ENCODE measurements at places on chromosomes 11 and 22.

GRCh38 chr11:121207485-121208115 is 85.0 kb upstream of the SC5D start:
- no peak for DNase-seq

DNA sequence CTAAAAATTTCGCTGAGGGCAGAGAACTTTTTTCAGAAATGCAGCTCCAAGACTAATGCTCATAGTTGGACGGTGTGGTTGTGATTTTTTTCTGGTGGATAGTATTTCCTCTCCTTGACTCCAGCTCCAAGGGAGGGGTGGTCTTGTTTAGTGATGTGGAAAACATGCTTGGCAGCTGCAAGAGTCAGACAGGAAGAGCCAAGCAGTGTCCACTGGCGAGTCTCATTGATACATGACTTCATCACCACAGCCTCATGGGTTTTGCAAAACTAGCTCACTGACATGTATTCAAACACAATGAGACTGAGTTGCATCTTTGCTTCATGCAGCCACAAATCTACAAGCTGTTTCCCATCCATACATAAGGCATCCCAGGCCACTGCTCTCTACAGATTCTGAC is 7.3 kb upstream of the KCNJ1 start:
- no peak for DNase-seq

GRCh38 chr11:91776655-91777054 is 448.0 kb upstream of the FAT3 start:
- no peak for DNase-seq

DNA sequence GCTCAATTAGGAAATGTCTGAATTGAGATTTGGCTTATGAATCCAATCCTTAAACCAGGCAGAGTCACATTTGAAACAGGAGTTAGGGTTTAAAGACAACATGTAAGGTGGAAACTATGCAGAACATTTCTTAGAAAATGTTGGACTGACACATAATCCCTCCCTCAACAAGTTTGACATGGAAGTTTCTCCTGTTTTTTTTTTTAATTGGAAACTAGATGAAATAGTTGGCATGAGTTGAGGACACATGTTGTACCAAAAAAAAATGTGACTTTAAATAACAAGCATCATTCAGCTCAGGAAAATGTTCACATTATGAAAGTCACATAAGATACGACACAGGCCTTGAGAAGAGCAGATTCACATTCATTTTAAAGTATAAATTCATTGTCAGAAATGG is 154.9 kb upstream of the DDI1 start:
- DNase-seq: no peak

DNA sequence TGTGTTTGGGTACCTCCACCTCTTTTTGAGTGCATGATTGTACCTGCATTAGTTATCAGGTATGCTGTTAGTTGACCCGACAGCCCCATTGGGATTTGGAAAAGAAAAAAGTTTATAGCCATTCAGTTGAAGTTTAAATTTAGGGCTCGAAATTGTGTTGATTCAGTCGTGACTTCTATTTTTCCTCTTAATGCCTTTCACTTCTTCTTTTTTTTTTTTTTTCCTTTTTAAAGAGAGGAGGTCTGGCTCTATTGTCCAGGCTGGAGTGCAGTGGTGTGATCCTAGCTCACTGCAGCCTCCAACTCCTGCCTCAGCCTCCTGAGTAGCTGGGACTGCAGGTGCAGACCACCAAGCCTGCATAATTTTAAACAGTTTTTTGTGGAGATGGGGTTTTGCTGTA is 2.3 kb downstream of the STT3A start:
- DNase-seq: no peak

DNA sequence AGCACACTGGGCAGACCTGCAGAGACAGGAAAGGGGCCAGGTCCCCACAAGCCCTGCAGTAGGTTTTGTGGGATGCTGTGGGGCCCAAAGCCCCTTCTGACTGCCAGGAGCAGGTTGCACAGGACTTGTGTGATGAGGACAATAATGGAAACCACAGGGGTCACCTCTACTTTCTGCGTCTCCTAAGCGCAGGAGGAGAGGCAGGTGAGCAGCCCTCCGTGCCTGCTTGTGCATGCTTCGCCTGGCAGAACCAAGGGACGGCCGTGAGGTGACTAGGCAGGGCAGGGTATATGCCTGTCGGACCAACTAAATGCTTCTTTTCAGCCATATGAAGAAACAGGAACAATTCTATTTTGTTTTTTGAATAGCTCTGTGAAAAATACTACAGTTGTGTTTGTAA is 77.9 kb upstream of the PITPNB start:
- DNase-seq: no peak

GRCh38 chr11:70360211-70360610 is 38.1 kb upstream of the CTTN start:
- DNase-seq: no peak

DNA sequence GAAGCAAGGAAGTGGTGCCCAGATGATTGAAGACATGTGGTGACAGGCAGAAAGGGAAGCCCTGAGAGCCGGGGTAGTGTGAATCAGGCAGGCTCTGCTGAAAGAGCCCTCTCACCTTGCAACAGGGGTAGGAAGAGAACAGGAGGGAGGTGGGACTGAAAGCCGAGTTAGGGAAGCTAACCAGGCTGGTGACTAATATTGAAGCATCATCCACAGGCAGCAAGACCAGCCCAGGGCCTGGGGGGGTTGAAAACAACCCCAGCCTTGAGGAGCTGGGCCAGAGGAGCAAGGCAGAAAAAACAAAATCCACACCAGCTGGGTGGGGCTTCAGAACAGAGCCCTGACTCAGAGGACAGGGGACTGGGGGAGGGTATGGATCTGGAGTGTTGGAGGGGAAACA is 35.0 kb upstream of the CRTAM start:
- no peak for DNase-seq

- no peak for DNase-seq
Measured at GRCh38 chr11:131762346-131763110, 392.1 kb downstream of the NTM start.

DNA sequence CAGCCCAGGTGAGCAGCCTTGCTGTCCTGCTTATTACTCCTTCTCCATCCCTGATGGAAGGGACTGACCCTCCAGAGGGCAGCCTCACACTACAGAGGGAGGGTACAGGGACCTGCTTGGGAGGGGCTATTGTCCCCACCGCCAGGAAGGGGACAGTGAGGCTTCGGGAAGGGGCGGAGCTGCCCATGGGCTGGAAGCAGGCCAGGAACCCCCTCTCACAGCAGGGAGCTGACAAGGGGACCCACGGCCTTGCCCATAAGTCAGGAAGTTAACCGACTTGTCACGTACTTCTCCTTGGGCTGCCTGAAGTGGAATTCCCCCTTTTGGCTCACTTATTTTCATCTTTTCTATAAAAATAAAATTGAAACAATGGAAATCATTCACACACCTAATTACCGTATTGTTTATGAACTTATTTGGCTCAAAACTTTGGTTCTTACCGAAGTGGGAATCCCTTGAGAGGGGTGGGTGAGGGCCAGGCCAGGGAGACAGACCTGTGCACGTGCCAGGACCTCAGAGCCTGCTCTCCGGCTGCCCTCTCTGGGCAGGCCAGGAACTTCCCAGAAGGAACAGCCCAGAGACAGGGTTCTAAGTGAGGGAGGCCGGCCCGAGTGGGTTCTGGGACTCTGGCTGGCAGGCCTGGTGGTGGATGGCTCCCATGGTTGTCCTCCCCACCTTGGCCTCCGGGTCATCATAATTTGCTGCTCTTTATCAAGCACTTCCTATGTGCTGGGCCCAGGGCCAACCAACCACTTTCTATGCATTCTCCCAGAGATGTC is 5.8 kb downstream of the MGAT3 start:
- no peak for DNase-seq

- DNase-seq: no peak
Measured at GRCh38 chr11:14261066-14261465, 97.9 kb downstream of the RRAS2 start.

DNA sequence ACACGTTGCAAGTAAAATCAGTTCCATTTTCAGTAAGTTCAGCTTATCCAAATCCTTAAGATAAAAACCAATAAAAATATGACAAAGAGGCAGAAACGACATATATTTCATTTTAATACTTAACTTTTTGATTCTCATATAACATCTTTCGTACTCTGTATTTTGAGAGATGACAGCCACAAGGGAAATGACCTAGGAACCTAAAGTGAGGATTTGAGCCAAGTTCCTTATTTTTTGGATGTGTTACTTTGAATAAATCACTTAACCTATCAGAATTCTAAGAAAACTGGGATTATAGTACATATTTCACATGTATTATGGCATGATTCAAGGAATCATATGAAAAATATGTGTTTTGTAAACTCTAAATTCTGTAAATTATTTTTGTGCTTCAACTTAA is 143.6 kb upstream of the TRPC6 start:
- no peak for DNase-seq

GRCh38 chr11:113926273-113927197 is 21.9 kb downstream of the HTR3B start:
- DNase-seq: no peak

DNA sequence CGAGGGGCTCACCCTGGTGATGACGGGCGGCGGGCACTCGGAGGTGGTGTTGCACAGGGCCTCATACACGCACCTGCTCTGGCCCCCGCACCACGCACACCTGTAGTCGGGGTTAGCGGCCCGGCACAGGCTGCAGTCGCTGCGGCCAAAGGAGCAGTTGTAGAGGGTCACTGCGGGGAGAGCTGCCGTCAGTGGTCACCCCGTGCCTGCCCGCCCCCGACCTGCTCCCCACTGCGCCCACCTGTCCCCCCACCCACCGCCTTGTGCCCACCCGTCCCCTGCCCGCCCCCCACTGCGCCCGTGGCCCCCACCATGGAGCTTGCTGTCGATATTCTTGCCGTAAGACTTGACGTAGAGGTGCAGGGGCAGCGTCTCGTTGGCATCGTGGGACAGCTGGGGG is 13.6 kb upstream of the MAPK11 start:
- DNase-seq: no peak

GRCh38 chr11:34915136-34916014 is 804 bp downstream of the APIP start:
- no peak for DNase-seq

DNA sequence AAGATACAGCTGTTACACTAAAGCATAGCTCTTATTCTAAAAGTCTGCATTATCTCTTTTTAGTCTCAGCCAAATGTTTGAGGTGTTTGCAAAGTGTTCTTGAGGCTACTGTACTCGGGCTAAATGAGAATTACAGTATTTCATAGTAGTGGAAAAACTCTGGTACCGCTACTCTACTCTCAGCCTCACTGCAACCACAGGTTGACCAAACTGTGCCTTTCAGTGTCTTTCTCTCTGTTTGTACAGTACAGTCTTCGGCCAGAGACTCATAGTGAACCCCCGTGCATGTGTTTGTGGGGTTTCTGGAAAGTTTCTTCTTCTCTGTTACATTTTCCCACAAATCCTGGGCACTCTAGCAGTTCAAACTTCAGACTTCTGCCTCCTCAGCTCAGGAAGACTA is 7.4 kb upstream of the LUZP2 start:
- no peak for DNase-seq

- DNase-seq: no peak
Measured at GRCh38 chr11:65883058-65883761, 3.6 kb downstream of the CTSW start.

DNA sequence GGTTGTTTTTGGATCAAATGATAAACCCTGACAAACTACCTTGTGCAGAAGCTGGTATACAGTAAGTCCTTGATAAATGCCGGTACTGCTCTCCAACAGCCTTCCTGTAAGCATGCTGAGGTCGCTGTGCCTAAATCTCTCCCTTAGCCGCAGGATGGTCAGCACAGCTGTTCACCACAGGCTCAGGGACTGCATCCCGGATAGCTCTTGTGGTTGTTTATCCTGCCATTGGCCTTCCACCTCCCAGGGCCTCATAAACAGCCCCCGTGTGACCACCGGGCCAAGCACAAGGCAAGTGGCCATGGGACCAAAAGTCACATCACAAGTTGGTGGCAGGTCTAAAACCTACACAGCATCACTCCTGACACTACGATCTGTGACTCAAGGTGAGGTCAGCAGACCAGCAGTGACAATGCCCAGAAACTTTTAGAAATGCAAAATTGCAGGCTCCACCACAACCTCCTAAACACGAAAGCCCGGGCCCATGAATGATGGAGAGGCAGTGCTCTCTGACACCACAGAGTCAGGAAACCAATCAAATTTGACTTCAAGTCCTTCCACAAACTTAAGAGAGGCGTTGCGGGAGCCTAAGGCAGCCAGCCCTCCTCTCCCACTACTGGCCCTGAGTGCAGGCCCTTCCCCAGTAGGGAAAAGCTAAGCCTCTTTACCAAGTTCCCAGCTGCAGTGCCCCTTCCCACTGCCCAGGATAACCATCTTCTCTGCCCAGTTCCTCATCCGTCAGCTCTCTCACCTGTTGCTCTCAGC is 3.9 kb downstream of the SPATA19 start:
- no peak for DNase-seq
